ENCODE measurements at places on chromosomes 4 and X.

GRCh38 chr4:128688033-128688721 is 121.3 kb upstream of the JADE1 start:
- no peak for DNase-seq

DNA sequence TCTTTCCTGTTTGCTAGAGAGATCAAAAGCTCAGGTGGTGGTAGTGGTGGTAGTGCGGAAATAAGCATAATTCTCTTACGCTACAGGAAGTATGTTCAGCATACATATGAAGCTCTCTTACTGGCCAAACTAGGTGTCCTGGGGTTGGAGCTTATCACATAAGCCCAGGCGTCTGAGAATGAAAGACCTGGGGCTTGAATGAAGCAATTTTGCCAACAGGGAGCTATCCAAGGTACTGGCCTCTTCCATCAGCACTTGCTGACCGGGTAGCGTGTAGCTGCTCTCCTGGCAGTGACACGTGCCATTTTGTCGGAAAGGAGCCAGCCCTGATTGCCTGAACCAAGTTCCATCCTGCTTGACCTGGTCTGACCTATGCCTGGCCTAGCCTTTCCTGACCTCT is 65.9 kb upstream of the HPF1 start:
- no peak for DNase-seq

DNA sequence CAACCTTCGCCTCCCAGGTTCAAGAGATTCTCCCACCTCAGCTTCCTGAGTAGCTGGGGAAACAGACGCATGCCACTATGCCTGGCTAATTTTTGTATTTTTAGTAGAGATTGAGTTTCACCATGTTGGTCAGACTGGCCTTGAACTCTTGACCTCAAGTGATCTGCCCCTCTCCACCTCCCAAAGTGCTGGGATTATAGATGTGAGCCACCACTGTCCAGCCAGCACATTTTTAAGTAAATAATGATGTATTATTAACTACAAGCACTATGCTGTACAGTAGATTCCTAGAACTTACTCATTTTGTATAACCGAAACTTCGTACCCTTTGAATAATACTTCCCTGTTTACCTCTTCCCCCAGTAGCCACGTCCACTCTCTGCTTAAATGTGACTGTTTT is 96.0 kb upstream of the GABRG1 start:
- DNase-seq, result no peak

- DNase-seq, result no peak
Measured at GRCh38 chr4:140654495-140654814, 85.7 kb upstream of the UCP1 start.

- DNase-seq, result no peak
Measured at GRCh38 chrX:97070346-97070745, 186.6 kb downstream of the RPA4 start.

- no peak for DNase-seq
Measured at GRCh38 chr4:73505567-73505966, 24.0 kb downstream of the AFM start.

DNA sequence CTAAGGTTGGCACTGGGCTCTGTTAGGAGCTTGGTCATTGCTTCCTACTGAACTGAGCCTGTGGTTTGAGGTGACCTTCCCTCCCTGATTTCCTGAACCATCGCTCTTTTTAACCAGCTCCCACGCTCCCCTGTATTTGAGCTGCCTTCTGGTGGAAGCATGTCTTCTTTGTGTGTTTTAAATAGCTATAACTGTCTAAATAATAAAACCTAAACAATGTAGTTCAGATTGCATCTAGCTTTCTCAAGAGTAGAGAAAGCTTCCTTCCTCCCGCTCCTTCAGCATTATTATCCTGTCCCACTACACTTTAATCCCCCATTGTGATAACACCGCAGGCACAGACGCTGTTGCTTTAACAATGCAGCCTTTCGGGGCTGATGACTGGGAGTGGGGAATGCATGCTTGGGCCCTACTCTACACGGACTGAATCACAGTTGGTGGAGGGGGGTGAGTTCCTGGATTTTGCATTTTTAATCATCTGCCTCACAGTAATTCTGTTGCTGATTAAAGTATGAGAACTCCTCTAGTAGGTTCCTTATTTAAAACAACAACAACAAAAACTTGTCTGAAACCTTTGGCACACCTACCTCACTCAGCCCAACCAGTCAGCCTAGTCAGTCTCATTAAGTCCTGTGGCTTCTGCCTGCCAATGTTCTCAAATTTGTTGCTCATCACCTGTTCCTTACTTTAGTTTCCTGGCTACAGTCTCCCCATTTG is 6.6 kb downstream of the SMS start:
- no peak for DNase-seq

- no peak for DNase-seq
Measured at GRCh38 chr4:182245541-182246215, 2.5 kb downstream of the TENM3 start.

GRCh38 chr4:74549936-74550335 is 105.0 kb downstream of the AREG start:
- DNase-seq, result no peak

GRCh38 chrX:24242649-24243175 is 71.2 kb downstream of the SUPT20HL2 start:
- DNase-seq, result no peak

GRCh38 chrX:66022632-66023384 is 17.1 kb downstream of the VSIG4 start:
- no peak for DNase-seq

DNA sequence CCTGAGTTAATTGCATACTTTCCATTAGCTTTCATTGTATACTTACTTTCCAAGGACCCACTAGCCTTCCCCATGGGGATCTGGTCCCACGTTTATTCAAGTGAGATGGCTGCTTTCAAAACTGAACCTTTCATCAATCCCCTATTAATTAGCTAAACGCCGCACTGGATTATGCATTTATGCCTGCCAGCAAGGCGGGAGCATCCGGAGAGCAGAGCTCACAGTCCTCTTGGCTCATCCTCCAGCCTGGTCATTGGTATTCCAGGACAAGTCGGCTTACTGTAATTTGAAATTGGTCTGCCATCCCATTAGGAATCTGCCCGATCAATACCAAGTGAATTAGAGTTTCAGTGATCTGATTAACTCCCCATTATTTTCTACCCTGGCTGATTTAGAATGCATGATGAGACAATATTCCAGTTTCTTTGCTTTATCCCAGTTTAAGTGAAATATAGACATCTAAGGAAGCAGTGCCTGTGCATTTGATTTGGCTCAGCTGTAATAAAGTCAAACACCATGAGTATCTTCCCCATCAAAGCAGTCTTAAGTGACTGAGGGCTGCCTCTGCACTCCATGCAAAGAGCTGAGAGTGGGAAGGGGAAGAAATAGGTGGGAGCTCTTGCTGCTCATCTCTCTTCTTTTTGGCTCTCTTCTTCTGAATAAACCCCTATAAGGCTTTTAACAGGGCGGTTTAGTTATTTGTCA is 411.4 kb downstream of the GPAT3 start:
- DNase-seq, result no peak

DNA sequence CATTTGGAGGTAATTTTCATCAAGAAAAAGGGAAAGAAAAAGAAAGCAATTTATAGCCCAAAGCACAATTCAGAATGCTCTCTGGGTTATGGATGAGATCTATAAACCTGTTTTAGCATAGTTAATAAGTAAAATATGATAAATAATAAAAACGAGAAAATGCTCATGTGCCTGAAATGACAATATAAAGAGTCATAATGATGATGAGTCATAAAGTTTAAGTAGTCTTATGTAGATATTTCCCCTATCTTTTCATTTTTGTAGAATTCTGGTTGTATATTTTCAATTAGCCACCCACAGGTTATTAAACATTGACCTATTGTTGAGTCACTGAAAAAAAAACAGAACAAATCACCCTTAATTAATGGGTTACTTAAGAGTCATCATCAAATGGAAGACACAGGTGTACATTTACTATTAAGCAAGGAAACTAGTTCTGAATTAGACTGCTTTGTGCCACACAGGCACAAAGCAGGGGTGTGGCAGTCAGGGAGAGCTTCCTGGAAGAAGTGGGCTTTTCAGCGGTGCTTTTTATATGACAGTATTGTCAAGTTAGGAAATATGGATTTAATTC is 29.3 kb downstream of the BEND4 start:
- DNase-seq, result no peak

DNA sequence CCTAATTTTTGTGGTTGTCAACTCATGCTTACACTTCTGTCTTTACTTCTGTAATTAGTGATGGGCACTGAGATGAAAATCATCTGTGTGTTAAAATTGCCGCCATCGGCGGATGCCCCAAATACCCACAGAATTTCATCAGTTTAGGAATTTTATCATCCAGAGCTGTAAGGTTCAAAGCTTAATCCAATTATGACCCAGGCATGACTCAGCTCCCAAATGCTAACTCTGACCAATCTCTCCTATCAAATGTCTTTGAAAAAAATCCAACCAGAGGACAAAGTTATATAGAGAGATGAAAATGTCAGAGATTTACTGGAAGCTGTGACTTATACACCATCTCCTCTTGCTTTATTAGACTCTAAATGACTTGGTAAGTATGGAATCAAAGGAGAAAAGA is 1048.7 kb upstream of the PRKX start:
- DNase-seq, result no peak

- DNase-seq, result no peak
Measured at GRCh38 chr4:171629182-171629581, 184.0 kb upstream of the GALNTL6 start.

- DNase-seq, result no peak
Measured at GRCh38 chr4:20264688-20265087, 13.0 kb downstream of the SLIT2 start.
